ENCODE measurements at places on chromosomes 12 and 14.

GRCh38 chr12:13849456-13849855 lies 131.9 kb downstream of the GRIN2B start:
- DNase-seq: no peak

- no peak for DNase-seq
Measured at GRCh38 chr12:31317471-31318395, 8.2 kb downstream of the SINHCAF start.

GRCh38 chr12:67677166-67677565 lies 28.6 kb downstream of the DYRK2 start:
- DNase-seq: no peak

- DNase-seq: no peak
Measured at GRCh38 chr14:92789457-92790089, 4.5 kb upstream of the GOLGA5 start.

- DNase-seq: no peak
Measured at GRCh38 chr12:13135371-13136178, 32.1 kb upstream of the GSG1 start.
